Tongue (tissue), 3 donors: ENCODE measurements at places on chromosomes 16 and 17. TPM values are rescaled to one million over a fixed set of nuclear protein-coding genes. Genes with fewer than 3 reads are reported as not detected.

DNA sequence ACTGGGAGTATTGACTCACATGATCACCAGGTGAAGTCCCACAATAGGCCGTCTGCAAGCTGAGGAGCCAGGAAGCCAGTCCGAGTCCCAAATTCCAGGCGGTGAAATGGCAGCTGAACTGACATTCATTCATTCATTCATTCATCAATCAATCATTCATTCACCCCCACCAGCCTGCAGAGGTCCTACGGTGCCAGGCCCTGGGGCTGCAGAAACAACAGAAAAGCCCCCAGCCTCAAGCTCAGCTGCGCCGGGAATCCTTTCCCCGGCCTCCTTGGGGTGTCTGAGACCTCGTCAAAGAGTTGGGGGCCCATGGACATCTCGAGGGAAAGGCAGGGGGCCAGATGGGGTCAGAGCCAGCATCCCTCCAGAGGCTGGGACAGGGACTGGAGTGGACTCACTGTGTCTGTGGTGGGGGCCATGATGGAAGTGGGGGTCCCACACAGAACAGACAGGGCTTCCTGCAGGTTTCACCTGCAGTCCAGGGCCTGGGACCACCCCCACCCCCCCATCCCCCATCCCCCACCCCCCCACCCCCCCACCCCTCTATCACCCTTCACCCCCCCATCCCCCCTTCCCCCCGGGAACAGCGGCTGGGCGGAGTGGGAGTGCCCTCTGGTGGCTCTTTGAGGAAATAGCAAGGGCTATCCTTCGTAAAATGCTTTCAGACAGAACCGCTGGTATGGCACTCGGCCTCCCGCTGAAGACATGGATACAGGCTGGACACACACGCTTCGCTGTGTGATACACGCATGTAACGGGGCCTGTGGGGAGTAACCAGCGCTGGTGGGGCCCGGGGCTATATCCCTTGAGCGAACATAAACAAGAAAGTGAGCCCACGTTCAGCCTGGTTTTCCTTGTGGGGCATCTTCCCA is 8.5 kb upstream of the ZC3H18 start:
- peak; percentile 54 for DNase-seq

- DNase-seq, result no peak
These were observed 80.8 kb upstream of the TRAP1 start for GRCh38 chr16:3797904-3798811.

DNA sequence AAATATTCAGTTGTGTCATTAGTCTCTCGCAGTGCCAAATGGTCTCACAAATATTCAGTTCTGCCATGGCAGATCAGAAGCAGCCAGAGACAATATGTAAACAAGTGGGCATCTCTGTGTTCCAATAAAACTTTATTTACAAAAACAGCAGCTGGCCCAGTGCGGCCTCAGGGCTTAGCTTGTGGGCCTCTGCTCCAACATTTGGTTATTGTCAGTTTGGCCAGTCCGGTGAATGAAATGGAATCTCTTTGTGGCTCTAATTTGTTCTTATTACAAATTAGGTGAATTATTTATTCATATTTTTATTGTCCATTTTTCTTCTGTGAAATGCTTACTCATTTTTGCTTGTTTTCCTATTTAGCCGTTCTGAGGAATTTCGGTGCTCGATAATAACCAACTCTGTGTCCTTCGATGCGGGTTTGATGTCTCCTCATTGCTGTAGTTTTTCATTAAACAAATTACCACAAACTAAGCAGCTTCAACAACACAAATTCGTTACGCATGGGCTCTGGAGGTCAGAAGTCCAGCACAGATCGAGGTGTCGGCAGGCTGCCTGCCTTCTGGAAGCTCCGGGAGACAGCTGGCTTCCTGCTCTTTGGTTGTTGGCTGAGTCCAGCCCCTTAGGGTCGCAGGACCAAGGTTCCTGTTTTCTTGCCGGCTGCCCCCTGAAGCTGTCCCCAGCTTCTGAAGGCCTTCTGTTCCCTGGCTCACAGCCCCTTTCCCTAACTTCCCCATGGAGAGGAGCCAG is 4.1 kb upstream of the SLC38A10 start:
- no peak for DNase-seq

DNA sequence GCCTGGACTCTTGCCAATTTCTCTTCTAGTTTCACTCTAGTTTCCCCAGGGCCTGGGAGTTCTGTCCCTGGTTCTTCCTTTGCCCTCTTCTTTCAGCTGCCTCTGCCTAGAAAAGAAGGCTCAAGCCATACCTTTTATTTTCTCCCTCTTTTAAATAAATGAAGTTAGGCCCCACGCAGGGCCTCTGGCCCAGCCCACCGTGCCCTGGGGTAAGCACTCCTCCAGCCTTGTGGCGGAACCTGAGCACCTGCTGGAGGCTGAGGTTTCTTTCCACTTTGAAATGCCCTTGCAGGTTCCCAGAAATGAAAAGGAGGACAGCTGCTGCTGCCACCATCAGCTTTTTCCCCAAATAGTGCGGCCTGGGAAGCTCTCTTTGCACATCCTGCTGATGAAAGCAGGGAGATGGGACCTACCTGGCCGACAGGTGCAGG is 139.4 kb downstream of the CCDC182 start:
- peak; percentile 90 for DNase-seq

DNA sequence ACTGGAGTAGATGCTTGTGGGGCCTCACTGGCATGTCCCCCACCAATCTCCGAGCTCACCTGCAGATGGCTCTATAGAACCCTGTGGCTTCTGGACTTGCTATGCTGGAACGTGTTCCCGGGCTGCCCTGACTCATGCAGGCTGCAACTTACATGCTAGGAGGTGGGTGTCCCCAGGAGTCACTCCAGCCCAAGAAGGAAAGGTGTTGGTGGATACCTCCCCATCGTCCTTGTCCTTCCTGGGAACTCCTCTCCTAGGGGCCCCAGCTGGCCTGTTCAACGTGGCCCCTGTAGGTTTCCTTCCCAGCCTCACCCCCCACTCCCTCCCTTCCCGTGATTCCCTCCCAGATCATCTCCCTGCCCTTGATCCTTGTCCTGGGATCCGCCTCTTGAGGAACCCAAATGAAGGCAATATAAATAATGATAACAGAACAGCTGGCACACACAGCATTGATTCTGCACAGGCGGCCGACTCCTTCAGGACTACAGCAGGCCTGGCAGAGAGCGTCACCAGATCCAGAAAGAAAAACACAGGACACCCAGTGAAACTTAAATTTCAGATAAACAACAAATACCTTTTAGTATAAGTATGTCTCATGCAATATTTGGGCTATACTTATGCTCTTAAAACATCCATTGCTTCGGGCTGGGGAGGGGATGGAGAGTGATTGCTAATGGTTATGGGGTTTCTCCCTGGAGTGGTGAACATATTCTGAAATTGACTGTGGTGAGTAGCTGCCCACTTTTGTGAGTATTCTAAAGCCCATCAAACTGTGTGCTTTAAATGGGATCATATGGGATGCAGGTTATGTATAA is 221.1 kb upstream of the GSE1 start:
- no peak for DNase-seq

DNA sequence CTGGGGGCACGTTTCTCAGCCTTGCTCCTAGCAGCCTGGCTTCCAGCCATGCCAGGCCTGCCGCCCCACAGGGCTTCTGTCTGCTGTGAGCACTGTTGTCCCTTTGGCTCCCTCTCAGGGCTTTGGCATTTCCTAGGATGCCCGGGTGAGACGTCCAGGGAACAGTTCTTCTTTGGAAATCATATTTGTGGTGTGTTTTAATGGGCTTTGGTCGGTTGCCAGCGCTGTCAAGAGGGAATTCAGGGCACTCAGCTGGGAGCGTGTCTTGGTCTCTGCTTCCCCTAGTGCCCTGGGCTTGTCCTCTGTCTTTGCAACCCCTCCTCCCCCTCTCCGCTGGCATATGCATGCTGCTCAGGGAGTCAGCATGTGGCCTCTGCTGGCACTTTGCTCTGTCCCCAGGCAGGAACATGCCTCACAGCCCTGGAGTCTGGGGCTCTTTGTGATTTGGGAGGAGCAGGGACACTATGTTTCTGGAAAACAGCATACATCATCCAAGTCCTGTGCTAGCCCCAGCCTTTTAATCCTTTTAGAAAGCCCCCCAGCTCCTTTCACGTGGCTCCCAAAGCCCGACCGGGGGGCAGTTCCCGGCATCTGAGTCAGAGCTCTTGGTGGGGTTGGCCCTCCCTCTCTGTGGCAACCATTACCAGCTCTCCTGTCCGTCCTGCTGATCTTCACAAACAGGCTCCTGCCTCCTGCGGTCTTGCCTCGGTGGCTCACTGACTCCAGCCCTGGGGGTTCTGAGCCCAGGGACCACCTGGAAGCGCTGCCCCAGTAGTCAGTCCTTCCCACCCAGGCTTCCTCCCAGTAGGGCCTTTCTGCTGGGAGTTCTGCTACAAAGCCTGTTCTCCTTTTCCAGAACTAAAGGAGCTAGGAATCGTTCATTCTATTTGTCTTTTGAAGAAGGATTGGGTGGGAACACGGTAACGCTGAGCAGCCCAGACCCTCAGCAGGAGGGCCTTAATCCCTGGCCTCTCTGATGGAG is 26.7 kb downstream of the SAP30BP start:
- DNase-seq, result peak; percentile 89

GRCh38 chr16:61934601-61935000 is 101.6 kb downstream of the CDH8 start:
- DNase-seq, result no peak

- DNase-seq, result no peak
These were observed 6.5 kb downstream of the TBX6 start for GRCh38 chr16:30085247-30085646.

- DNase-seq, result no peak
These were observed 105.3 kb upstream of the C16orf82 start for GRCh38 chr16:26961459-26961858.

DNA sequence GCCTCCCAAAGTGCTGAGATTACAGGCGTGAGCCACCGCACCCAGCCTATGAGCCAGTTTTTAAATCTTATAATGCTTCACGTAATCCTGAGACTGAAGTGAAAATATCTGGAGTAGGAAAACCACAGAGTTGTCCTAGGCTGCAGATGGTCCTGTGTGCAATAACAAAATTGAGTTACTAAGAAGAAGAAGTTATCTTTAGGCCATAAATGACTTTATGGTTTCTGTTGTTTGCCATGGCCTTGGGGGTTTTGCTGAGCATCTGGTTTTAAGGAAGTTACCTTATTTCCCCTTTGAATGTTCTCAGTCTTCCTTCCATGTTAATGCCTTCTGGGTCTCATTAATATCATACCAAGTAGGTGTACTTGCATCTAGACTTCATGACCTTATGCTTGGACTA is 16.5 kb downstream of the NMT1 start:
- DNase-seq, result no peak

DNA sequence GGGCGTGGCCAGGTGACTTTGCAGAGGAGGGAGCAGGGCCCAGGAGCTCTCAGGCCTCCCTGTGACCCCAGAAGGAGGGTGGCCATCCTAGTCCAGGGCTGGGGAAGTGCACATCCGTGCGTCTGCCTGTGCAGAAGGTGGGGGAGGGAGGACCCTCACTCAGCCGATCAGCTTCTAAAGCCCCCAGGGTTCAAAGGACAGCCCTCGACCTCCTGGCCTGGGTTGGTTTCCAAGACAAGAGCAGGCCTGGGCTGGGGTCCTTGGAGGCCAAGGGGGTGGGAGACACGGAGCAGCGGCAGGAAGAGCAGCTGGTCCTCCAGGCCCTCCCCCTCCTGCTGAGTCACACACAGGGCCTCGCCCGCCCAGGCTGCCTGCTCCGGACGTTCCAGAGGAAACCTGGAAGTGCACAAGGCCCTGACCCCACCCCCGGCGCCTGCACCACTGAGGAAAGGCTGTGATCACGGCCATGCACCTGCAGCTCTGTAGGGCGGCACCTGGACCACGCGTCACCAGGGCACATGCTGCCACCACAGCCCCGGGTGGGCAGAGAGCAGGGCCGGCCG is 67.1 kb upstream of the ZNF469 start:
- peak; percentile 56 for DNase-seq

GRCh38 chr17:73128496-73128895 is 36.0 kb upstream of the SLC39A11 start:
- peak; percentile 74 for DNase-seq

DNA sequence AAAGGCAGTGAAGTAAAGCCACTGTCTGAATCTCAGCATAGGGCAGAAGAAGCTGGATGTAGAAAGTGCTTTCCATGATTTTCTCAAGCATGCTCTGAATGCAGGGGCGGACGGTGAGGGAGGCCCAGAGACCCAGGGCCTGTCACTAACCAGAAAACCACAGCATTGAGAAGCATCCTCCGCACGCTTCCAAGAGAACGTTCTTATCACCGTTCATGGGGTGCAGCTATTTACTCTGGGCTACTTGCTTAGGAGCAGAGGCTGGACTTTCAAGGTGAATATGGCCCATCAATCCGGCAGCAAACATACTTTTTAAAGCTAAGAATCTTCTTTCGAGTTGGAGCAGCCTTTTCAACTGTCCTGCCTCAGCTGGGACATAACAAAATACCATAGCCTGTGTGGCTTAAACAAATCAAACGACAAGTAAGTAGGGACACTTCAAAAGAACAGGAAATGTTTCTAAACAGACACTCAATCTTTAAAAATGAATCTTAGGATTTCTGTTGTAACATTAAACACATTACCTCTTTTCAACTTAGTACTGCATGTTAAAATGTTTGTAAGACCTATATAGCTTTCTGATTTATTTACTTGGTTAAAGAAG is 46.5 kb upstream of the CDRT4 start:
- DNase-seq, result no peak

DNA sequence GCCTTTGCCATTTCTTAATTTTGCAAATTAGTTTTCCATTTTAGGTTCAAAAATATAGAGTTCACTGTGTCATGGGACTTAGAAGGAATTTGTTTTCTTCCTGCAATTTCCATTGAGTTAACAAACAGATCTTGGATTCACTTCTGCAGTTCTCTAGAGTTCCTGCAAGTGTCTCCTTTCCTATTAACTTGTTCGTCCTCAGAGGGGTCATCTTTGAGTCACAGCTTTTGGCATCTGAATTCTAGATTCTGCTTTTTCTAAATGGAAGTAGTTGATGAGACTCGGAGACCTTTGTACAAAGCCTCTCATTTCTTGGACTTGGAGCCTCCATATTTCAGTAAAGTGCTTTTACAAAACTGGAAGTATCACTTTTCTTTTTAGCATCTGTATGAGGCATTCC is 323.3 kb downstream of the BCAS3 start:
- peak; percentile 48 for DNase-seq

GRCh38 chr17:44775136-44775837 is 16.5 kb downstream of the ADAM11 start:
- peak; percentile 99 for DNase-seq

- peak; percentile 56 for DNase-seq
These were observed 604 bp downstream of the PRR14 start for GRCh38 chr16:30651124-30652004.

GRCh38 chr17:58541249-58541648 is 26.8 kb upstream of the MTMR4 start:
- no peak for DNase-seq

The GPS1 gene
- total RNA-seq, result 70.5 TPM

The SLC12A3 gene
- total RNA-seq, result not detected

The TBX21 gene
- total RNA-seq, result not detected

The SLC52A1 gene
- not detected for total RNA-seq

The NPIPB4 gene
- 53.0 TPM for total RNA-seq

The UTS2R gene
- 5.8 TPM for total RNA-seq

The PMFBP1 gene
- total RNA-seq, result 8.1 TPM

The ITGAL gene
- total RNA-seq, result 3.7 TPM

The PTGES3L gene
- 61.5 TPM for total RNA-seq

The KRTAP9-2 gene
- total RNA-seq, result not detected

The JPH3 gene
- 0.10 TPM for total RNA-seq

The HSPB9 gene
- not detected for total RNA-seq
